Activated naive CD8-positive, alpha-beta T cell treated with anti-CD3 and anti-CD28 coated beads, Interleukin-2, amount 50 U/mL, for 24 hours (primary cell): ENCODE measurements at places on chromosomes 1 and 21.

DNA sequence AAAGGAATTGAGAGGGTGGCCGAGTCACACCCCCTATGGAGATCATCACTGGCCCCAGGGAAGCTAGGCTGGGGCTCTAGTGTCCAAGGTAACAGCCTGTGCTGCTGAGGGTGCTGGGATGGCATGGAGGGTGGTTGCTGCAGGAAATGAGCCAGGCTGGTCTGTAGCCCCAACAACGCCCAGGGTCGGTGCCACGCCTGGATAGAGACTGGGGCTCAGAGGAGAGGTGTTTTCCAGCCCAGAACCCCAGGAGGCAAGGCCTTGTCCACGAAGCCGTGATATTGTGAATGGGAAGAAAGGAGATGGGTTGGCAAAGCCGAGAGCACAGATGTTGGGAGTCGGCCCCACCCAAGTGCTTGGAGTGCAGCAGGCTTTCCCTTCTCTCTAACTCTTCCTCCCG lies 68.9 kb upstream of the ACTRT2 start:
- no peak for DNase-seq

- no peak for DNase-seq
Observed at GRCh38 chr1:180912801-180913565, at the start of gene KIAA1614. Gene KIAA1614, plus strand, starts transcription at chr1:180912897. Its CDS starts 347 bp downstream, at chr1:180913244.

DNA sequence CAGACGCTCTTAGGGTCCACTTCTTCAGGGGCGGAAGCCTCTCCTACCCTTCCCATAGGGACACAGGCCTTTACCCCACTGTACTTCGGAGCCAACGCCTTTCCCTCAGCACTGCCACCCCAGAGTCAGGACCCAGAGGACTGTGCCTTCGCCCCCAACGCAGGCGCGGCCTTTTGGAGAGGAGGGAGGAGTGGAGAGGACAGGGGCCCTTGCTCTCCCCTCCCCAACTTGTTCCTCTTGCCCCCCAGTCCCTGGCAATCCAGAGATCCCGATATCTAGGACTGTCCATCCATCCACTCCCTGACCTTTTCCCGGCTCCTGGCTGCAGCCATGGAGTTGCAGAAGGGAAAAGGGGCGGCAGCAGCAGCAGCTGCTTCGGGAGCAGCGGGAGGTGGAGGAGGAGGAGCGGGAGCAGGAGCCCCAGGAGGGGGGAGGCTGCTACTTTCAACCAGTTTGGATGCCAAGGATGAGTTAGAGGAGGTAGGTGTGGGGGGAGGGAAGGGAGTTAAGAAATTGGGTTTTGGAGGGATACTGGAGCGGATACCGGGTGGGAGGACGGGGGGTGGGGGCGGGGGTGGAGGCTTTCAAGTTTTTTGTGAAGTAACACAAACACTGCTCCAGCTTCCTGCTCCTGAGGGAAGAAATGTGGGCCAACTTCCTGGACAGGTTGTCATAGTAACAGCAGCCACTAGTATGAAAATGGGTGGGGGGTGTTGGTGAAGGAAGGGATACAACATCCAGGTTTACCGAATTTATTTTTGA lies 636 bp downstream of the INTS3 start:
- peak; percentile 38 for DNase-seq

DNA sequence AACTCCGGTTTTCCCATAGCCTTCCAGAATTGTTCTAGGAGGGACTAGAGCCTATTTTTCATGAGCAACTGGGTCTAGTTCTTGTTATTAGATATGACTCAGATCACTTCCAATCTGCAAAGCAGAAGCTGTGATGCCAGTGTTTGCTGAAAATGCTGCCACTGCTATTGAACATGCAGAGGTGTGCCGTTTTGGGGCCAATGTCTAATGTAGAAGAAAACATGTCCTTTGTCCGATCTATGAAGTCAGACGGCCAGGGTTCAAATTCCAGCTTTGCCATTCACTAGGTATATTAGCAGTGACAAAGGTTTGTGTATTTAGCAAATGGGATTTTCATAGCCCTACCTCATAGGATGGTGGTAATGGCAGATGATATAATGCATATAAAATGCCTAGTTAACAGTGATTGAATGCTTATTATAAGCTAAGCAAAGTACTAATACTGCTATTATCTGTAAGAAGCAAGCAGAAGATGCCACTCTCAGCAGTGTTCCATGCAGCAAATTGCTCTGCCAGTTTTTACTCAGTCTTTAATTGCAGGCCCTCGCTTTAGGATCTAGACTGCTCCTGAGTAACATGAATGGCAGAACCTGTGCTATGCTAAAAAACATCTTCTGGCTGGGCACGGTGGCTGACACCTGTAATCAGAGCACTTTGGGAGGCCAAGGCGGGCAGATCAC lies 40.1 kb upstream of the CXADR start:
- no peak for DNase-seq

GRCh38 chr1:224707843-224708725 lies 92.0 kb downstream of the CNIH3 start:
- no peak for DNase-seq

DNA sequence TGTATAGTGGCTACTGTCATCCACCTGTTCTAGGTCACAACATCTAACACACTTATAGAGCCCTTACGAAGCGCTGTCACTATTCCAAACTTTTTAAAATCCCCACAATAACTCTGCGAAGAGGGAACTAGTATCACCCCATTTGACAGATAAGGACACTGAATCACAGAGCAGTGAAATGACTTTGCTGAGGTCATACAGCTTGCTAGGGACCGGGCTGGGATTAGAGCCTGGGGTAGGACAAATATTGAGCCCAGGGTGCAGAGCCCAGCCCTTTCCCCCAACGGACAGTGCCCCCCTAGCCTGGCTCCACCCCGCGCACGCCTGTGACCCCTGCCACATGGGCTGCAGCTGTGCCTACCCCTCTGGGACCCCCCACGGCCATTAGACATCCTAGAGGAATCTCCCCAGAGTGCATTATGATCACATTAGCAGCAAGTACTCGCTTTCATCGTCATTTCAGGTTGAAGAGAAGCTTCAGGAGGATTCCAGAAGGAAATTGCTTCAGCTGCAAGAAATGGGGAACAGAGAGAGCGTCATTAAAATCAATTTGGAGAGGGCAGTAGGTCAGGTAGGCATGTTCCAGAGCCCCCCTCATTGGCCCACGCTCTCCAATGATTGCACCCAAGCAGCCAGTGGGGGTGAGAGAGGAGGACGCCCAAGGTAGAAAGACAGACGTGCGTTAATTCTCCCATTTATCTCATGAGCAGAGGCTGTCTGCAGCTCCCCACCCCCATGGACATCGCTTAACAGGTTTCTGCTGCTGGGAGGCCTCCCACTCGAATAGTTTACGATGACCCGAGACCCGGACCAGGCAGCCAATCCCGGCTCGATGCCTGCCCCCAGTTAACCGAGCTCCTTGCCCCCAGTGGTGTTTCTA lies 77.2 kb downstream of the FHAD1 start:
- DNase-seq: no peak

GRCh38 chr1:184954232-184954995 lies 19.9 kb downstream of the NIBAN1 start:
- DNase-seq: no peak

- no peak for DNase-seq
Observed at GRCh38 chr1:209659909-209660308, 7.7 kb upstream of the LAMB3 start.

DNA sequence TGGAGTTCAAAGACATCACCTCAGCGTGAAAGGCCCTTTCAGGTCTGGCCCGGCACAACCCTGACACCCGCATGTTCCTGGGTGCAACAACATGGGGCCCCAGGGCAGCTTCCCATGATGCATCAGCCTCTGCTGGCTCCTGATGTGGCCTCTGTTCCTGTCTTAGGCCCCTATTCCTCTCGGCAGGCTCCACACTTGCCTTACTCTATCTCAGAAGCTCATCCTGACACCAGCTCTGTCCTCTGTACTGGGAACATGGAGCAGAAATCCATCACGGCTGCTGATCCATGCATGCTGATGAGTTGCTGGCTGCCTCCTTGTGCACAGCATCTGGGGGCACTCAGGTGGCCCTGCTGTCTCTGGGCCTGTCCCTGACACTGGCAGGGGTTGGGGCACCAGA lies 74.6 kb downstream of the ADARB1 start:
- DNase-seq: no peak

DNA sequence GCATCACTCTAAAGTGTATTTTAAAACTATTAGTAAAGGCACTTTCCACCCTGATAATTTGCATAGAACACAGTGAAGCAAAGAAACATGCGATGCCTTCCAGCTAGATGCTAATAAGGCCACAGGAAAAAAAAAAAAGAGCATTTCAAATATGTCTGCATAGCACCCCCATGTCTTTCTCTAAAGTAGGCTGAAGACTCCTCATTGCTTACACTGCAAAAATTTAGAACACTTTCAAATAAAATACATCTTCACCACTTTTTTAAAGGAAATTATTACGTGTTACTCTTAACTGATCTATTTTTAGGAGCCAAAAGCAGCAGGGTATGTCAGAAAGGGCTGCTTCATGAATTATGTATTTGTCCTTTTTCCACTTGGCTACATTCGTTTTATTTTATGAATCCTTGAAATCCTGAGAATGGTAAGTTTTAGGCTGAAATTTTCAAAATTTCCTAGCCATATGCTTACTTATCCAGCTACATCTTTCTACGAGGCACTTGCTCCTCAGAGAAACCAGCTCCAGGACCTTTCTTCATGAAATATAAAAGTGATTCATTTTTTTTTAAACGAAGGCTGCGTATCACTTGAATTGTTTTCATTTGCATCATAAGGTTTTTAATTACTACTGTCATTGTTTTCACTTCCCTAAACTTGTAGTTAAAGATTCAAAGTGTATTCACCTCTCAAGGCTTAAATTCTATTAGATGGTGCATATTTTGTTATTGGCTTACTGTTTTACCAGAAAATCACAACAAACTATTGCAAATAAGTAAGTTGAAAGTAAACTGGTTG lies 513.0 kb downstream of the PTPRC start:
- no peak for DNase-seq

GRCh38 chr1:24659166-24659904 lies 16.2 kb downstream of the SRRM1 start:
- no peak for DNase-seq

- no peak for DNase-seq
Observed at GRCh38 chr1:173430677-173431303, 46.3 kb upstream of the PRDX6 start.
